Mesothelial cell of epicardium (in vitro differentiated cells): ENCODE measurements at places on chromosomes 6 and 20. TPM values are rescaled to one million over a fixed set of nuclear protein-coding genes. Genes with fewer than 3 reads are reported as not detected.

Gene SLC32A1
- not detected in 3 replicates for total RNA-seq

Gene TNFAIP3
- total RNA-seq: 64.0 to 76.2 TPM (median 68.9 TPM) in 3 replicates

DNA sequence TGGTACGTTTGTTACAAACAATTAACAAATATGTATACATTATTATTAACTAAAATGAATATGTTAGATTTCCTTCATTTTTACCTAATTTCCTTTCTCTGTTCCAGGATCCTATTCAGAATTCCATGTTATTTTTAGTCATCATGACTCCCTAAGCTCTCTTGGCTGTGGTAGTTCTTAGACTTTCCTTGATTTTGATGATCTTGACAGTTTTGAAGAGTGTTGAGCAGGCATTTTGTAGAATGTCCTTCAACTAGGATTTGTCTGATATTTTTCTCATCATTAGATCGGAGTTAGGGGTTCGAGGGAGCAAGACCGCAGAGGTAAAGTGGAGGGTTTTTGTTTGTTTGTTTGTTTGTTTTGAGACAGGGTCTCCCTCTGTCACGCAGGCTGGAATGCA lies 44.3 kb upstream of the ZNF184 start:
- H3K27me3 ChIP-seq: peaks cover 38% of the 10 kb centered on the region
- no peak overlapping the region for H3K27ac ChIP-seq
- no peaks in the 10 kb centered on the region for H3K36me3 ChIP-seq
- H3K4me1 ChIP-seq: peaks cover 9% of the 10 kb centered on the region
- no peak overlapping the region for H3K4me3 ChIP-seq
- DNase-seq: no peak

DNA sequence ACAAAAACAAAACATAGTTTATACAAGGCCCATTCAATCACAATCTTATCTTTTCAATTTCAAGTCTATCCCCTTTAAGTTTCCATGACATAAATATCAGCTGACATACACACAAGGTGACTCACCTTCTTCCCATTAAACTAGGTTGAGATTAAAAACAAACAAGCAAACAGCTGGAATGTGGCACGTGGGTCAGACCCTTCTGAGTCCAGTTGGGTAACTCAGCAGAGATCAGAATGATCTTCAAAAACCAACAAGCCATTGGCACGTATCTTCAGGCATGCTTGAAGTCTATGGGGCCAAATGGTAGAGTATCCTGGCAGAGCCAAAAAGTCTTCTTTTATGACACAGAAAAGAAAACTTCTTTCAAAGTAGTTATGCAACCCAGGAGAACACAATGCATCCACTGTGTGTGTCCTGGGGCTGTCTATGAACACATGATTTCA lies 603.5 kb upstream of the CITED2 start:
- H3K27me3 ChIP-seq: no peaks in the 10 kb centered on the region
- no peak overlapping the region for H3K4me3 ChIP-seq
- peaks cover 55% of the 10 kb centered on the region for H3K4me1 ChIP-seq
- DNase-seq: no peak

DNA sequence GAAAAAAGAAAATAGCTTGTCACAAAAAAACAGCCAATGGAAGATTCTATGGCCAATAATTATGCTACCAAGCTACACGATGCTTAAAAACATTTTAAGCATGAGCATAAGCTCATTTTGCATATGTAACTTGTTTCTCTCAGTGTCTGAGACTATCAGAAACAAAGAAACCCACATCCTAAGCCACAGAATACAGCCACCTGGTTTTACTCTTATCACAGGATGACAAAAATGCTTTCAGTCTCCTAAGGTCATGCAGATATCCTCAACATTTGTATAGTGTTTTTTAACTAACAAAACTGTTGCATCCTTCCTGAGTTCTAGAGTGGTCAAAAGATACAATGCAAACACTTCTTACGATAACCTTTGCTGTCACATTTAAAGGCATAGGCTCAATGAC lies 172.1 kb upstream of the RUNX2 start:
- no peaks in the 10 kb centered on the region for H3K4me1 ChIP-seq
- H3K27me3 ChIP-seq: no peaks in the 10 kb centered on the region
- H3K27ac ChIP-seq: no peak overlapping the region
- peaks cover 3% of the 10 kb centered on the region for H3K36me3 ChIP-seq

DNA sequence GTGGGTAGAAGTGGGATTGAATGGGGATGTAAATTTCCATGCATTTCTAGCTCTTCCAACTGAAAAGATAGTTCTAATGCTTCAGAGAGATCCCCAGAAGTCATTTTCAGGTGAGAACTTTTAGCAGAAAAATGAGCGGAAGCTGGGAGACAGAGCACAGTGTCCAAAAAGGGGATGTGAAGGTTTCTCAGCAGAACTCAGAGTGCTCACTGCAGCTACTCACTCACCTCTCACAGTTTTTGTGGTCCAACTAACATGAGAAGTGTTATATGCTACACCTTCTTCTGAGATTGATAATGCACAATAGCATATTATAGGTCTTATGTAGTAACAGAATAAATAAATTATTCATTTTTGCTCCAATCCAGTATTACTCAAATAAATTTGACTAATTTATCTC lies 519.2 kb upstream of the HS3ST5 start:
- H3K27me3 ChIP-seq: no peaks in the 10 kb centered on the region
- H3K4me3 ChIP-seq: no peak overlapping the region
- peaks cover 7% of the 10 kb centered on the region for H3K4me1 ChIP-seq
- no peak for DNase-seq
- no peak overlapping the region for H3K27ac ChIP-seq

DNA sequence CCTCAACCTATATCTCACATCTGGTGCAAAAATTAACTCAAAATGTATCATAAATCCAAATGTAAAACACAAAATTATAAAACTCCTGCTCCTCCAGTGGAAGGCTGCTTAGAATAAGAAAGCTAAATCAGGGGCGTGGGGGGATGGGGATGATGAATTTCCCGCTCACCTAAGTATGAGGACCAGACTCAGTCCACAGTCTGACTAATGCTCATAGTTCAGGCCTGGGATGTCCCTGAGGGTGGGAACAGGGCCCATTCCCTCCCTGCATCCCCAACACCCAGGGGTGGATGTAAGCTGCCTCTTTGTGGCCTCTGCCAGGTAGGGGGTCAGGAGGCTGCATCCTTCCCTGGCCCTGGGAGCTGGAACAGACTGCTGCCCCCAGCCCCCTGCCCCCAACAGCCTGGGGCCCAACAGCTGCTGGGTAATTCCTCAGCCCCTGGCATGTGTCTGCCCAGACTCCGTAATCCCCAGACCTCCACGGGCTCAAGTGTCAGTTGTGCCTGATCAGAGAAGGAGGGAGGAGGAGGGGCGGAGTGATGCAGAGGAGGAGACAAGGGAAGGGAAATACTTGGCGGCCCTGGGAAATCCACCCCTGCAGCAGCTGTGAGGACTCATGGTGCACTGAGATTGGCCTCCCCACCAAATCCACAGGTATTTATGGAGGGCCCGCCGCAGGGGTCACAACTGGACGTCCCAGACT lies 224.5 kb downstream of the PREX1 start:
- H3K36me3 ChIP-seq: peaks cover 2% of the 10 kb centered on the region

DNA sequence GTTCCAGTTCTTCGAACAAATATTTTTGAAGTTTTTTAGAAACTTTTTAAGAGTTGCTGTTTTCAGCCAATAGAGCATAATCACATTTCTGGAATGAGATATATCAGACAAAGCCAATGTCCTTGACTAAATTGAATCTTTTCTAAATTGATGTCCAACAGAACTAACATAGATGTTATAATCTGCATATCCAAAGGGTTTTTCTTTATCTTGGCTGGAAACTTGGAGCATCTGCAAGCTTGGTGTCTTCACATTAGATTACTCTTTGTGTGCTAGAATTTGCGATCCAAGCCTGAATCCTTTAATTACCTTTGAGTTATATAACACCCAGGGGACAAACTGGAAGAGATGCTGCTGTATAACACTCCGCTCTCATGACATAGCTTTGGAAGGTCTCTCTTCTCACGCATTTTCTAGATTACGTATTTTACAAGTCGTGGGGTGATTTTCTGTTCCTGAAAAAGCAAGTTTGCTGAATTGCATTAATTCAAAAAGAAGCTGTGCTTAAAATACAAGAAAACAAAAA lies 64.4 kb upstream of the FUCA2 start:
- H3K4me1 ChIP-seq: peaks cover 6% of the 10 kb centered on the region
- H3K4me3 ChIP-seq: no peak overlapping the region
- H3K27ac ChIP-seq: peak overlapping the region; percentile 13
- no peaks in the 10 kb centered on the region for H3K27me3 ChIP-seq
- H3K36me3 ChIP-seq: no peaks in the 10 kb centered on the region
